ENCODE measurements at places on chromosomes 13 and 19.

DNA sequence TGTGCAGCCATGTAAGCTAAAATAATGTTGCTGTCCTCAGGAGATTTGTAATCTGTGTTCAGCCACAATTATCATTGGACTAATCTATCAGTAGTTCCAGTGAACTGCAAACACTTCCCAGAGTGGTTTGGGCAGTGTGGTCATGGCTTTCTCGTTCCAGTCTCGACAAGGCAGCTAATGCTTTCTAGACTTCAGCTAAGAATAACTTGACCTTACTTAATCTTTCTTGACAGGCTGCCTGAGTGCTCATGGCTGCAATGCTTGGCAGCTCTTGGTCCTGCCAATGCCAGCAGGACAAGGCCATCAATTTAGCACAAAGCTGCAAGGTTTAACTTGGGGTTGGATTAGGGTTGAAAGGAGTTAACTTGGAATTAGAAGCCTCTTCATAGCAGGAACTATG, 32.8 kb downstream of the ATP12A start:
- DNase-seq: no peak

GRCh38 chr13:80123945-80124344, 217.0 kb downstream of the SPRY2 start:
- no peak for DNase-seq

DNA sequence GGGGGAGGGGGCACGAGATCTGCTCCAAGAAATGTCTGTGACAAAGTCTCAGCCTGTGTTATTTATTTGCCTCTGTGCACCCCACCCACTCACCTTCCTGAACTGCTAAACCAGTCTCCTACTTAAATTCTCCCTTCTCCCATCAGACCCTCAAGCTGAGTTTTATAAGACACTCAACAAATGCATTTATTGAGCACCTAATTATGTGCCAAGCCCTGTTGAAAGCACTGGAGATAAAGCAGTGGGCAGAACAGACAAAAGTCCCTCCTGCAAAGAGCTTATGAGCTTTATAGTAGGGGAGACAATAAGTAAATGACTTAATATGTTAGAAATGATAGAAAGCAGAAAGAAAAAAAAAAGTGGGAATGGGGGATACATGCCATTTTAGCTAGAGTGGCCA, 3.4 kb upstream of the FAM98C start:
- DNase-seq: no peak

- DNase-seq: no peak
These were observed 65.0 kb downstream of the DOCK9 start for GRCh38 chr13:98912846-98913245.

DNA sequence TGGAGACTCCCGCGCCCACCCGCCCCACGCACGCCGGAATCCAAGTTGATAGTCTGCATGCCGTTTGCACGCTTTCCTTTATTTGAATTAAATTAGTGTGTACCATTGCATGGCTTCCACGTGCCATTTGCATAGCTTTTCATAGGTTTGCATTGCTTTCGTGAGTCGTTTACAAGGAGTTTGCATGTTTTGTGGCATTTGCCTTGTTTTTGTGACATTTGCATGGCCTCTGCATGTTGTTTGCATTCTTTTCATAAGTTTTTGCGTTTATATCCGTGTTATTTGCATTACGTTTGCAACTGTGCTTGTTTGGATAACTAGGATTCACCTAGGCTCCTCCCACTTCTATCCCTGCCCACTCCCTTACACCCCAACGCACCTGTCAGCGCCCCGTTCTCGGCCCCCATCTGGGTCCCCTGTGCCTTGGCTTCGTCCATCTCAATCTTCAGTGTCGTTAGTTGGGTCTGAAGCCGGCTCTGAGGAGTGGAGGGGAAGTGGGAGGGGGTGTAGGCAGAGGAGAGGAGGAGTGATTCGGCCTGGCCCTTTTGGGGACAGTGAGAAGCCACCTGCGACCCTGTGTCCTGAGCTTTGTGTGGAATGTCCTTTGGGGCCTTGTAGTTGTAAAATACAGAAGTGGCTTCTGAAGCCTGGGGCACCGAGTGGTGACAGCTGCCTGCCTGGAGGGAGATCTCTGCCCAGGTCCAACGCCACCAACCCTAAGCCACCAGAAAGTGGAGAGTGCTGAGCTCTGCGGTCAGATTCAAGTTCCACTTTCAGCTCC, 2.4 kb downstream of the CCDC194 start:
- DNase-seq: no peak

DNA sequence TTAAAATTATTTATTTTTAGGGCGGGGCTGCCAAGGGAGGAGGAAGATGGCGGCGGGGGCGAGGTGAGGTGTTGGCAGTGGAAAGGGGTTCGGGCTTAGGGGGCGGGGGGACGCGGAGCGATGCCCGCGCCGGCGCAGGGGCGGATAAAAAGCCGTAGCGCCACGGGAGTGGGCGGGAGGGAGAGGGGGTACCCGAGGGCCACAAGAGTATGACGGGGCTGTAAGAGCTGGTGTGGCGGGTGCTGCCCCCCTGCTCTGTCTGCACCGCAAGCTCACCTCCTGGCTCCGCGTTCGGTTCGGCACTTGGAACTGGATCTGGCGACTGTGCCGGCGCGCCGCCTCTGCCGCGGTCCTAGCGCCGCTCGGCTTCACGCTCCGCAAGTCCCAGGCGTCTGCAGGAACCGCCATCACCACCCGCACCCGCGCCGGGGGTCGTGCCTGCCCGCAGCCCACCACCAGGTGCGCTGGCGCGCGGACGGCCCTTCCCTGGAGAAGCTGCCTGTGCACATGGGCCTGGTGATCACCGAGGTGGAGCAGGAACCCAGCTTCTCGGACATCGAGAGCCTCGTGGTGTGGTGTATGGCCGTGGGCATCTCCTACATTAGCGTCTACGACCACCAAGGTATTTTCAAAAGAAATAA, 265.2 kb upstream of the SGCG start:
- DNase-seq: peak; percentile 55

All from SK-N-DZ (cell line).